ENCODE measurements at places on chromosomes 3 and 15.

- no peak for DNase-seq
Observed at GRCh38 chr3:145735631-145736030, 425.4 kb downstream of the PLOD2 start.

GRCh38 chr15:71390096-71390495 is 274.8 kb downstream of the THSD4 start:
- no peak for DNase-seq

DNA sequence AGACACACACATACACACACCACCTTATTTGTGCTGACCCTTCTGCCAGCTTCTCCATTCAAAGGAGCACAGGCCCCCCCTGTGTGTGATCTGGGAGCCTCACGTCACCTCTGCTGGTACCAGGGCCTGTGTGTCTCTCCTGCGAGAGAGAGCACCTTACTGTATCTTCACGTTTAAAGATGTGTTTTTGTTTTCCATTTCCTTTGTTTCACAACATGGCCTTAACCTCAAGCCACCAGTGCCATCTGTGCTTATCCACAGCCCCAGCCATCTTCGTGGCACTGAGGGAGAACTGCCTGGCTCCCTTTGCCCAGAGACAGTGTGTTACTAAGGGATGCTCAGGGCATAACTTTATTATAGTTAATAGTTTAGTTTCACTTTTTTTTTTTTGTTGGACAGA is 52.3 kb downstream of the ABHD2 start:
- DNase-seq: no peak

- no peak for DNase-seq
Observed at GRCh38 chr15:61831505-61831921, 228.7 kb downstream of the VPS13C start.

DNA sequence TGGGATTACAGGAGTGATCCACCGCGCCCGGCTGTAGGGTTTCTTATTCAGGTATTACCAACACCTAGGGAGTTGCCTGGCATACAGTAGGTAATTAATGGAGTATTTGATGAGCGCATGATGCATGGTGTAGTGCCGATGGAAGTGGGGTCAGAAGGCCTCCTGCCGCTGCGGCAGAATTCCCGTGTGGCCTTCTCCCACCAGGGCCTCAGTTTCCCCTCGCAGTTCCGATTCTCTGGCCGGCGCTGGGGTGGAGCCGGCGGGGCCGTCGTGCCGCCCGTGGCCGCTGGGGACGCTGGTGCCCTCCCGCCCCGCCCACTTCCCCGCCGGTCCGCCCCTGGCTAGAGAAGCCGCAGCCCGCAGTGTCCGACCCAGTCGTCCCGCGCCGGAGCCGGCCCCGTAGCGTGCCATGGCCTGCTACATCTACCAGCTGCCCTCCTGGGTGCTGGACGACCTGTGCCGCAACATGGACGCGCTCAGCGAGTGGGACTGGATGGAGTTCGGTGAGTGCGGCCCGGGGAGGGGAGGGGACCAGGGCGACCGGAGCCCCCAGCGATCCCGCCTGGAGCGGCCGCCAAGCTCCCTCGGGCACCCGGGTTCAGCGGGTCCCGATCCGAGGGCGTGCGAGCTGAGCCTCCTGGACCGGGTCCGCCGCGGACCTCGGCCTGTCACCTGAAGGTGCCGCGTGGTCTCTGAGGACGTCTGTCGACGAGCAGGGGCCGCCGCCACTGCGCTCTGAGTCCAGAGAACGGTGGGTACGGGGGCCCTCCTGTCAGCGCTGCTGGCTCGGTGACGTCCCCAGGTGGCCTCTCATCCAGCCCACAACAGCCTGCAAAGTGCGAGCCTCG is at the start of gene IRAK2:
TSS of gene IRAK2 (plus strand) at position 374 of the 848 bp plus-strand sequence. CDS start at position 410, 36 bp downstream.
- DNase-seq: peak; percentile 60

- DNase-seq: no peak
Observed at GRCh38 chr3:132997404-132998185, 40.6 kb upstream of the TMEM108 start.

- DNase-seq: no peak
Observed at GRCh38 chr3:23752126-23752525, 53.6 kb upstream of the UBE2E1 start.

GRCh38 chr3:183233966-183234365 is 19.1 kb upstream of the B3GNT5 start:
- no peak for DNase-seq

GRCh38 chr3:140177943-140178342 is 243.0 kb downstream of the CLSTN2 start:
- DNase-seq: no peak

GRCh38 chr15:77753281-77753873 is 120.7 kb upstream of the LINGO1 start:
- DNase-seq: peak; percentile 32

- DNase-seq: no peak
Observed at GRCh38 chr3:114892131-114892879, 254.8 kb downstream of the ZBTB20 start.

- DNase-seq: peak; percentile 59
Observed at GRCh38 chr3:45143673-45144671, 2.2 kb downstream of the CDCP1 start.

- DNase-seq: no peak
Observed at GRCh38 chr3:119145128-119145499, 851 bp upstream of the TEX55 start.

DNA sequence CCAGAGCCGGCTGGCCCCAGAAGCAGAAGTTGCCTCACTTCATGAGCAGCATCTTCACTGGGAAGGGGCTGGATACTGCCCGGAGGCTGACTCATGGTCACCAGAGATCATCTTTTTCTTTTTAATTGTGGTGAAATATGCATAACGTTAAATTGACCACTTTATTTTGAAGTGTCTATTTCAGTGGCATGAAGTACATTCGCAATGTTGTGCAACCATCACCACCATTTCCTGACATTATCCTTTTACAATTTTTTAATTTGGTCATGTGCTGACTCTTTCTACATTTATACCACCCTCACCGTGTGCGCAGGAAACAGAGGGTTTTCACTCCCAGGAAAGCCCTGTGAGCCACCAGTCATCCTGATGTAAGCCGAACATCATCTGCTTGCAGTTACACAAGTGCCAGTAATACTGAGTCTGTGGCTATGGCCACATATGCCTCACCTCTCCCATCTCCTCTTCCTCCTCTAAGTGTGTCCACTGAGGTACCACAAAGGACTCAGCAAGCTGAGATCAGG is 51.6 kb upstream of the ABHD17C start:
- peak; percentile 61 for DNase-seq

DNA sequence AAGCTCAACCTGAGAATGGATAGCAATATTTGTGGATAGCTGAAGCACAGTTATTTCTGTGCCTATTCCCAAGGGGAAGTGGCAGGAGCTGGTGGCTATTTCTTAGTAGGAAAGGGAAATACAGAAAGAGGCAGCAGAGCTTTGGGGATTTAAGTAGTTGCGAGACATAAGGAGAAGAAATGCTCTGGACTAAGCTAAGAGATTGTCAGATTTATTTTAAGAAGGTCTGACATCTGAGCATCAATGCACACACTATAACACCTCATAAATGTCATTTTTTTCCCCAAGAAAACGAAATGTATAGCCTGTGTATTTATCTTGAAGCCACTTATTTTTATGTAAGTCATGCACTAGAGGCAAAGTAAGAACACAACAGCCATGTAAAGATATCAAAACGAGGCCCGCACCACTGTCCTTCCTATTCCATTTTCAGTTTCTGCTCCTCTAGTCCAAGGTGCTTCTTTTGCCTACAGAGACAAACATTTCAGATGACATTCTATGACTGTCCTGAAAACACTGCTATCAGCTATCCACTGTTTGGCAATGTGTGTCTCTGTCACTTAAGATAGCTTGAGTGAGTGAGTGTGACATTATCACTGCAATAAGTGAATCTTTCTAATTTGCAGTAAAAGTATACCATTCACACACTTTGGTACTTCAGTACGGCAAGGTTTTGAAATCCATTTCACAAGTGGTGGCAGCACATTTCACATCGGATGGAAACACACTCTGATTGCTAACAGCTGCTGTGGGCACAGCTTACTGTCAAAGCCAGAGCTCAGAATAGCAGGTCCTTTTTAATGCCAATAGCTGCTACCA is 62.7 kb upstream of the ICE2 start:
- DNase-seq: no peak

DNA sequence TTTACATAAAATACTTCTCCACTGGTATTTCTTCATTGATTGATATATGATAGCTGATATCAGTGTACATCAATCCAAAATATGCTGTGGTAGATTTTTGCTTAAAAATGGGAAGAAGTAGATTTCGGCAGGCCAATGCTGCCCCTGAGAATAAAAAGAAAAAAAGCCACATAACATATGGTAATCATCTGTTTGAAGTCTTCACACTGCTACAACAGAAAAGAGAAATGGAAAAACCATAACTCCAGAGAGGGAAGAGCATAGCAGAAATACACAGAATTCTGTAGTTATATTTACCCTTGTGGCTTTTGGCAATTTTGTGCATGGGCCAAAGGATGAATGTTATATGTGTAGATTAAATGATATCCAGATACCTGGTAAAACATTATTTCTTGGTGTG is 143.1 kb upstream of the KCNMB2 start:
- DNase-seq: no peak

DNA sequence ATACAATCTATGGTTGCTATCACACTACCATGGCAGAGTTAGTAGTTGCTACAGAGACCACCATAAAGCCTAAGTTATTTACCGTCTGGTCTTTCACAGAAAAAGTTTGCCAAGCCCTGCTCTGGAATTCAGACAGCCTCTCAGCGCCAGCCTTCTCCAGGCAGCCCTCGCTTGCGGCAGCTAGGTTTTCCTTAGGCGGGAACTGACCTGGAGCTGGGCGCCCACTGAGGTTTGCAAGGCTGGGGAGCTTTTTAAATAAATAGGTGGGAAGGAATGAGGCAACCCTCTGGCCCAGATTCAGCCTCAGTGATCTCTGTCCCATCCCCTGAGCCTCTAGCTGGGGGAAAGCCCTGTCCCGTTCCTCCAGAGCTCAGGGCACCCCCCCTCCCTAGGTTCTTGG is 1.2 kb downstream of the CTSH start:
- no peak for DNase-seq

DNA sequence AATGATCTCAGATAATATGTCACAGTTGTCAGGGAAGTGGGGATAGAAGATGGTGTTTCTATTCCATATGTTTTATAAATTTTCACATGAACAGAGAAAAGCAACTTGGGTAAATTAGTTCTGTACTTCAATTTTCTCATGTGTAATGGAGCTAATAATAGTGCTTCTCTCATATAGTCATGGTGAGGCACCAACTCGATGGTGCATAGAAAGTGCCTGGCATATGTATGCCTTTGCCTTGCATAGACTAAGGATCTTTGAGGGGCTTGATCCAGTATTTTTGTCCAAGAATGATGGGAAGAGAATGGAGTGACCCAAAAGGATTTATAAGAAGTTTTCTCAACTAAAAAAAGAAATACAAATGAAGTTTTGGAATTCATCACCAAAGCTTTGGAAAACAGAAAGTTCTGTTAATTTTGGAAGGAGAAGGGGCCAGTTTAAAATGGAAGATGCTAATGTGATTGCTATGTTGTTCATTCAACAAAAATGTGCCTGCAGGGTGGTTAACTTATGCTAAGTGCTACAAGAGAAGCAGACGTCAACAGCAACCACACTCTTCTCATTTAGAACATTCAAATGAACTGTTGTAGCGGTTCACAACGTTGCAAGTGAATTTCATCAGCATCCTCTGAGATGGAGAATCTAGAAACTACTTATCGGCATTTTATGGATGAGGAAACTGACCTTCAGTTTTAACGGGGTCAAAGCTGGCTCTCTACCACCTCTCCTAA is 86.1 kb downstream of the RTP4 start:
- DNase-seq: no peak

DNA sequence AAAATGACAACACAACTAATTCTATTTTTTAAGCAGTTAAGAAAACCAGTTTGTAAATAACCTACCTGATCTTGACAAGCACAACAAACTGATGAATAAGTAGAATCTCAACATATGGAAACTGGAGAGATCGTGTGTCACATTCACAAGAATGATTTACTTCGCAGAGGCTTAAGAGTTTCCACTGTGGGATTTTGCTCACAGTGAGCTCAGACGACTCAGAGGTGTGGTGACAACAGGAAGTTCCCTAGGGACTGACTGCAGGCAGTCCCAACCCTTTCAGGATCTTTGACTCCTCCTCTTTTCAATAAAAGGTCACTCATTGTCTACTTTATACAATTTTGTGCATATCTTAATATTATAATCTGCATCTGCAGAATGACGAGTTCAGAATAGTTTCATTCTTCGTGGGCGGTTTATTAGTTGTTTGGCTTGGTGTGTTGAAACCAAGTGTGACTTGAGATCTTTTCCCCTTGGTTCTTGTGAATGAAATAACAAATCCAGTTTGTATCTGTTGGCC is at the start of gene LIPH:
TSS of gene LIPH (minus strand) at position 231 of the 520 bp plus-strand sequence. CDS start at position 114, 117 bp downstream.
- DNase-seq: peak; percentile 51

GRCh38 chr15:45449916-45450867 is 71.8 kb upstream of the GATM start:
- DNase-seq: no peak

DNA sequence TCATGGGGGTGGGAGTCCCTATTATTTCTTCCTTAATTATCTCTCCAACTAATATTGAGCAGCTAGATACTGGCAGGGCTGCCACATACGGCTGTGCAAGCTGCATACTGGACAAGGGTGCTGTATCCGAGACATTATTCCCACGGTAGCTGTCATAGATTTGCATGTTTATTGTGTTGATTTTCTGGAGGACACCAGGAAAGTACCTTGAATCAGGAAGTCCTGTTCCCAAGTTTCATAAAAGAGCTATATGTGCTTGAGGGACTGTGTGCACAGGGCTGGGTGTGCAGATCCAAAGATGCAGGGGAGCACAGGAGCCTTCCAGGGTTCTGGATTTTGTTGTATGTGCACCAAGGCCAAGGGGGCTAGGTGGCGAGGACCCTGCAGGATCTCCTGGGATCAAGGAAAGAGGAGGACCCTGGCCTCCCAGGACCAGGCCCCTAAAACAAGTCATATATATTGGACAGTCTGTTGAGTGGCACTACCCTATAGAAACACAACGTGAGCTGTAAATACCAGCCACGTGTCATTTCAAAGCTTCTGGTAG is 119.2 kb upstream of the ALDH1A3 start:
- no peak for DNase-seq

- DNase-seq: peak; percentile 19
Observed at GRCh38 chr15:95249524-95249923, 1018.2 kb downstream of the MCTP2 start.

DNA sequence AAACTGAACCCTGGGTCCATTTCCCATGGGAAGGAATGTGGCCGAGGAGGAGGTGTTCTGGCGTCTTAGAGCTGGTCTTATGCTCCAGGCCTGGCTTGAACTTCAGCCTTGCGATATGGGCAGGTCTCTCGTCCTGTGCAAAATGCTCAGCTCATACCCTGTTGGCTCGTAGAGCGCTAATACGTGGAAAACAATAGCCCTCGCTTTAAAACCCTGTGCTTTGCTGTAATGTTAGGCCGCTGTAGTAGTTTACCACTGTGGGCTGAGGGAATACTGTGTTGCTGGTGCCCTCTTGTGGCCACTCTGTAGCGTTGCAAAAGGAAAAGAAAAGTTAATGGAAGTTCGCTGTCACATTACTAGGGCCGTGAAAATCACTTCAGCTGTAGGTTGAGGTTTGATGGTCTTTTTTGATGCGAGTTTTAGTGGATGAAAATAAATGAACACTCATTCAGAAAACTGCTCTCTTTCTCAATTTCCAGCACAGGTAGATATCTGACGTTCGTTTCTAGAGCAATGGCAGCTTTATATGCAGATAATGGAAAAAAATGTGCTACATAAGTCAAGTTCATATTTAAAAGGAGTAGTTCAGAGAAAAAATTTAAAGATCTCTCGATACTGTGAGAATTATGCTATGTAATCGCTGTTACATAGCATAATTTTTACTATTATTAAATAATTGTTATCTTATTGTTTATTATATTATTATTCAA is 92.9 kb downstream of the MCTP2 start:
- peak; percentile 74 for DNase-seq

- DNase-seq: peak; percentile 86
Observed at GRCh38 chr3:24119321-24119751, 174.2 kb downstream of the NR1D2 start.

- peak; percentile 68 for DNase-seq
Observed at GRCh38 chr3:38662544-38662943, 13.1 kb upstream of the SCN5A start.

Data from choroid plexus epithelial cell (primary cell).